ENCODE measurements at places on chromosomes 4 and X. TPM values are rescaled to one million over a fixed set of nuclear protein-coding genes. Genes with fewer than 3 reads are reported as not detected.

The SMIM10 gene
- 3.6 TPM for total RNA-seq

The DRD5 gene
- 1.1 TPM for total RNA-seq

The CTAG2 gene
- total RNA-seq = not detected

The CDS1 gene
- total RNA-seq = 4.5 TPM

The ZNF711 gene
- 34.5 TPM for total RNA-seq

The TIGD4 gene
- 4.8 TPM for total RNA-seq

The IL13RA1 gene
- 33.2 TPM for total RNA-seq

The PAGE4 gene
- total RNA-seq = not detected

The RTL3 gene
- 1.9 TPM for total RNA-seq

The HPSE gene
- 1.0 TPM for total RNA-seq

The L1CAM gene
- 17.5 TPM for total RNA-seq

The CSAG1 gene
- not detected for total RNA-seq

The MAGEA1 gene
- not detected for total RNA-seq

The GSPT2 gene
- 7.5 TPM for total RNA-seq

The DCAF8L2 gene
- total RNA-seq = not detected

The SH3TC1 gene
- total RNA-seq = 20.2 TPM

The PAGE2 gene
- total RNA-seq = not detected

The ZNF185 gene
- 22.6 TPM for total RNA-seq
